A549 (cell line): ENCODE measurements at places on chromosomes 1 and 21. TPM values are rescaled to one million over a fixed set of nuclear protein-coding genes. Genes with fewer than 3 reads are reported as not detected.

DNA sequence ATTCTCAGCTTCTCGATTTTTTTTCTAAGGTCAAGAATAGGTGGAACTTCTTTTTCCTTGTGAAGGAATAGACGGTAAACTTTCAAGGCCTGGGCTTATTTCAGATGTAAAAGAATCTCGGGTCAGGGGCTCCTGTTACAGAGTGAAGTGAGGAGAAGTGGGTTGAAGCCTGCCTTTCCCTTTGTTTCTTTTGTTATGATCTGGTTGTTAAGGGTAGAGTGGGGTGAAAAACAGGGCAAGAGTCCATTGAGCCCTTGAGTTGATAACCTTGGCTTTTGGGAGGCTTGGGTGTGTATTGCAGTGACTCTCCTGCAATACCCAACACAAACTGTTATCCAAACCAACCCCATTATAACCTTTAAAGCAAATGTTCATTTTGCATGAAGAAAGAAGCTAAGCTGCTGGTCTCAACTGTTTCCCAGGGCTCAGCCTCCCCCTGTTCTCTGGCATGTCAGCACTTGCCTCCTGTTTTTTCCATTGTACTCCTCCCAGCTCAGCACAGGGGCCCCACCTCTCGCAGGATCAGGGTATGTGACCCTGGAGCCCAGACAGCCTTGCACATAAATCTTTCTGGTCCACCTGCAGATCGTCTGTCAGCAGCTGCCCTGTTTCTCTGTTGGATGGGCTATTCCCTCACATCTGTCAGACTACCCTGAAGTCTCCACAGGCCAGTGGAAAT, 102.4 kb downstream of the CACHD1 start:
- no peak for DNase-seq

INKA2 gene
- 1.3 to 2.1 TPM (median 1.8 TPM) in 3 replicates for polyA plus RNA-seq

- DNase-seq, result peak; percentile 41
These were observed at the start of gene TFF1 for GRCh38 chr21:42366292-42367010. TSS of gene TFF1 (minus strand) at chr21:42366535. CDS start at chr21:42366495, 40 bp downstream.

- DNase-seq, result no peak
These were observed 55.7 kb downstream of the XCL2 start for GRCh38 chr1:168488138-168488537.

GRCh38 chr1:103527331-103527730, 1.8 kb downstream of the RNPC3 start:
- DNase-seq, result no peak
